ENCODE measurements at places on chromosomes 5 and 9.
A peak's percentile ranks its signal among the peaks of the same experiment; 100 is the strongest.

DNA sequence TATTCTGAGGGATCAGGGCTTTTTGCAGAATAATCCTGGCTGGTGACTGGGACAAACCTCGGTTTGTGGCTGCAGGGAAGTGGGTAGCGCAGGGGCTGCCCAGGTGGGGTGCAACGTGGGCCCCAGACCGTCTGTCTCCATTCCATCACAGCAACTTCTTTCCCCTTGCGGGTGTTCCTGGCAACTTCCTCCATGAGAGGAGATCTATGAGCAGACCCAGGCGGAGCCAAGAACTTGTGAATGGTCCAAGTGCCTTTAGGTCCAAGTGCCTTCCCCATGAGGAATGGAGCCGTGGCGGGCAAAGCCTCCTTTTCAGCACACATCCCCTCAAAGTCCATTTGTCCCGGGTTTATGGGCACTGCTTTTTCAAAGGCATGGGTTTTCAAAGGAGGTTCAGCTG, 136.5 kb downstream of the PHF2 start:
- DNase-seq = no peak

DNA sequence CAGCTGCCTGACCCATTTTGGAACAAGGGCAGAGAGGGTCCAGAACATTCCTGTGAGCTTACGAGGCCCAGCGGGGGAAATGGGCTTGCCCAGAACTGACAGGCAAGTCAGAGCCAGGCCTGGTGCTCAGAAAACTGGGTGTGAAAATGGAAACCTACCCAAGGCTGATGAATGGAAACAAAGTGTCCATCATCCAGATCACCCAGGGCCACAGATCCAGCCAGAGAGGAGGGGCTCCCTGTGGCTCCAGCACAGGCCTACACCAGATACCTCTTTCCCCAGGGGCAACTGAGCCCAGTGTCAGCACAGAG, 3.1 kb downstream of the CLTB start:
- no peak for DNase-seq

GRCh38 chr5:1732945-1733344, 66.7 kb downstream of the MRPL36 start:
- DNase-seq = no peak

- no peak for DNase-seq
These were observed 490.2 kb downstream of the EBF1 start for GRCh38 chr5:158609333-158610050.

GRCh38 chr5:179294891-179295777, 50.1 kb downstream of the ADAMTS2 start:
- no peak for DNase-seq

- DNase-seq = peak; percentile 57
These were observed 1.4 kb downstream of the MZB1 start for GRCh38 chr5:139388198-139388821.

DNA sequence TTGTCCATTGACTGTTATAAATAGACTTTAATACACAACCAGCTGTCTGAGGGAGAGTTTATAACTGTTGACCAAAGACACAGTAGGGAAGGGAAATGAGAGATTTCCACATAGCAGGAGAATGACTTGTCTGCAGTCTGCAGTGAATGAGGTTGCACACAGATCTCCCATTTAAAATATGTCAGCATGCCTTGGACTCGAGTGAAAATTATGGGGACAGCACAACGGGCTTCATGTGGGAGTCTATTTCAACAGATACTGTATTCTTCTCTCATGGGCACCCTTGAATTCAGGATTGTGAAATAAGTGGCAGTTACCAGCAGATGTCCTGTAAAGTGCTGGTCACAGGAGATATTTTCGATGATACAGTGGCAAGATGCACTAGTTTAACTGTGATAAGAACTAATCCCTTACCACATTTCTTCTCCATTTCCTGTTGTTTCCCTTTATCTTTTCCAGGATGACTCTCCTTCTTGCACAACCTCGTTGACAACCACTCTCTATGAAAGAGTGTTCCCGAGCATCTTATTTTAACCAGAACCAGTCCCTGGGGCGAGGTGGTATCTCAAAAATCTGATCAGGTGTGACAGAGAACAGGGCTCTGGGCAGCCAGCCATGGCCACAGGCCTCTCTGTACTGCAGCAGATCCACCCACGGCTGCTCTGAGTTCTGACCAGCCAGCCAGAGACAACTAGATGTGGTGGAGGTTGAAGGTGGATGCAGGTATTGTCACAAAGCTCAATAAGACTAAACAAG, 51.5 kb upstream of the MAP3K1 start:
- no peak for DNase-seq

GRCh38 chr9:92603100-92603499, 66.8 kb downstream of the IPPK start:
- no peak for DNase-seq

DNA sequence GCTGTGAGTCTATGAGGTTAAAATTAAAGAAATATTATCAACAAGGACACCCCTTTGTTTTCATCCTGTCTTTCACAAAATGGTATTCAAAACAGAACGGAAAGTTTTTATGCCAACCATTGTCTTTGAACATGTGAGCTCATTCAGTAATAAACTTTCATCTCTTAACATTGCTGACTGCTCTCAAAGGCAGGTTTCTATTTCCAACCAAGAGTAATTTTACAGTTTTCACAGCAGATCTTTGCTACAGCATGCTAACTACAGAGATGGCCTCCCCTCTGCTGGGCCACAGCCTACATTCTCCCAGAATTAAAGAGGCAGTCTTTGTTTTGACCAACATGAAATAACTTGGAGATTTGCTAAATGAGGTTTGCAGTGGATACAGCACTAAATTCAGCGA, 101.5 kb downstream of the DMRT2 start:
- no peak for DNase-seq
